ENCODE measurements at places on chromosomes 4 and X. TPM values are rescaled to one million over a fixed set of nuclear protein-coding genes. Genes with fewer than 3 reads are reported as not detected.

DNA sequence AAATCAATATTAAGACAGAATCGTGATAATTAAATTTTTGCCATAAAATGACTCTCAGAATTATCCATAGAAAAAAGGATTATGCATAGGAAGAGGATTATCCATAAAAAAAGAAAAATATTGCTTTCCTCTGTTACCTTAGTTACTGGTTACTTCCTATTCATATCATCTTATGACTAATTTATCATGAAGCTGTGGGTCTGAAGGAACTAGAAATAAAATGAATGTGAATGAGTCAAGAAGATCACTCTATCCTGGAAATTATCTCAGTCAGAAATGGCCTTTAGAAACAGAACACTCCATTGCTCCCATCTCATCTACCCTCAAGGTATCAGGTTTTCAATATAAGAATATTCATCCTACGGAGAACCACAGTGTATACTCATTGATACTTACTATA lies 19.4 kb downstream of the RPS6KA6 start:
- no peak for DNase-seq

DNA sequence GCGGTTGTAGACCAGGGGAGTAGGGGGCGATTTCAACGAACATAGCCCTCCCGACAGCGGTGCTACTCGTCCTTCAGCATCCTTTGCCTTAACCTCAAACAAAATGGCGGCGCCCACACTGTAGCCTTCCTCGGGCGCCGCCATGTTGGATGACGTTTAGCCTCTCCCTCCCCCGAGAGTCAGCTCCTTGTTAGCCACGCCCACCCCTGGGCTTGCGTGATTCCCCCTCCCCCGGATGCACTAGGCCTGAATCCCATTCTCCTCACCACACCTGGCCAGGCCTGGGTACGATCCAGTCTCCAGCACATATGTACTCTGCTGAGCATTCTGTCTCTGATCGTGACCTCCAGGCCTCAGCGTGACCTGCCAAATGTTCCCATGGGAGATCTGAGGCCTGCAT lies 49.0 kb upstream of the ZNF157 start:
- DNase-seq: peak; percentile 86

DNA sequence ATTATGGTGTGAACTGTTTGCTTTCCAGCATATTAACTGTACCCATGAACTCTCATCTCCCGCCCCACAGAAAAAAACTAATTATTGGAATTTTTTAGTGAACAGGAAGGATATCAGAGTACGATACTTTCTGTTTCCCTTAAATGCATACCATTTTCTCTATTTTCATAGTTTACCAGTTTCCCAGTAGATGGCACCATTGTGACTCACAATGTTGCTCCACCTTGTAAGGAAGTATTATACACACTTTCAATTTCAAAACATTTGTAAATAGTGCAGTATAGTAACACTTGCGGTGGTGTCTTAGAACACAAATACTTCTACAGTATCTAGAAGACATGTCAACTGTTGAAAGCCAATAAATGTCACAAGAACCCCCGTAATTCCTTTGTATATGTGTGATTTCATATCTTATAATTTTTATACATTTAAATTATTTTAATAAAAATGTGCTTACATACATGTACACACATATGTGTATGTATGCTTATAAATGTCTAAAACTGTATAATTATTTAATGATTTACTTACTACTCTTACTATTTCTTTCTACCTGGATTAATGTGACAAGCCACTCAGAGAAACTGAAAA lies 167.3 kb downstream of the SLIT2 start:
- DNase-seq: no peak

DNA sequence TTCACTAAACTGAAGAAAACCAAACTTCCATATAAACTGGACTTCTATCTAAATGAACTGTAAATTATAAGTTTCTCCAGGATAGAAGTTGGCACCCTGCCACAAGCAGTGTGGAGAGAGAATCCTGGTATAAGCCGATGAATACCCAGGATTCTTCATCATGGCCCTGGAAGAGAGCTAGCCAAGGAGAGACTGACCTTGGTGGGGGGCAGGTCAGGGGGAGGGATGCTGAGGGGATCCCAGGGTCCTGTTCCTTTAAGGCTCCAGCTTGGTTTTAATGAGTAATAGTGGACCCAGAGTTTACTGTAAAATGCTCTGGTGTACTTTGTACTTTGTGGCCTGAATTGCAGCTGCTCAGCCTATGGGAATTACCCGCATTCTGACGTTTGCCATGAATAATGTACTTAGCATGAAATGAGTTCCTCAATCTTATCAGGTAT lies 16.9 kb downstream of the RASSF6 start:
- no peak for DNase-seq

GRCh38 chr4:7686070-7686870 lies 251.5 kb upstream of the PSAPL1 start:
- no peak for DNase-seq

DNA sequence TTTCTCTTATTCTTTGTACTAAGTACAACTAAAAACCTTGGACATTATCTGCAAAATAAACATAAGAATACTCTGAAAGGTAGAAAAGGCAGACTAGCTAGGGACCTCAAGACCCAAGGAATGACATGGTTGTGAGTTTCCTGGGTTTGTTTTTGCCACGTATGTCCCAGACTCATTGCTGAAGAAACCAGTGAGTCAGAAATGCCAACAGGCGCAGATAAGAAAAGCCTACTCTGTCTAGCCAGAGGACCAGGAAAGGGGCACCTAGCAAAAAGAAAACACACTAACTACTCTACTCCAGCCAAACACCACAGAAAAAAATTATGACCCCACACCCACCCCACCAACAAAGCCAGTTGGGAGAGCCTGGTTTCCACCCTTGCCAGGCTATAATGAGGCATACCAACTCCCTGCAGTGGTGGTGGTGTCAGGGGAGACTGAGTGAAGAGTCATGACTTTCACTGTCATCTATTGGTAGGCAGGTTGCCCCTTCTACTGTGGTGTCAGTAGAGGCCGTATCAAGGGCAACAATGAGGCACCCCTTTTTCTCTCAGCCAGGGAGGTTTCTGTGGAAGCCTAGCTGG lies 10.9 kb downstream of the MTMR1 start:
- DNase-seq: no peak

DNA sequence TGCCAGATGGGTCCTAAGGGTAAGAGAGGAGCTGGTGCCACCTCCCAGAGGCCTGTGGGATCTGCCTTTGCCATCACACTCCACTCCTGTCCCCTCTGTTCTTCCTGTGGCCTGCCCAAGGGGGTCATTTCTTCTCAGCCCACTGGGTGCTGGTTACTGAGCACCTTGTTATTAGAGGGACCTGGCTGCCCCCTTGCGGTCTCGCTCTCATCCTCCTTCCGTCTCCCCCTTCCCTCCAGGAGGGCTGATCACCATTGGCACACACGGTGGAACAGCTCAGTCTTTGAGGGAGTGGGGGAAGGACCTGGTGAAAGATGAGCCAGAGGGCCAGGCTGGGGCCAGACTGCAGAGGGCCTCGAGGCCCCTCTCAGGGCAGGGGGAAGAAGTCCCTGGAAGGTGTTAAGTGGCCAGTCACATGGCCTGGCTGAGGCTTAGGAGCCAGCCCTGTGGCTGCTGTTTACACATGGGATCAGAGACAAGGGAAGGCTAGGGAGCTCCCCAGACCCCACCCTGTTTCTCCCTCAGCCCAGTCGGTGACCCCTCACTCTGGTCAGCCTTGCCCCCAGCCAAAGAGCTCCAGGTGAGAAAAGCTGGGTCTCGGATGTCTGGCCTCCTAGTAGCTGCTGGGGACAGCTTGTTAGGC lies 68.1 kb downstream of the MTMR1 start:
- no peak for DNase-seq

DNA sequence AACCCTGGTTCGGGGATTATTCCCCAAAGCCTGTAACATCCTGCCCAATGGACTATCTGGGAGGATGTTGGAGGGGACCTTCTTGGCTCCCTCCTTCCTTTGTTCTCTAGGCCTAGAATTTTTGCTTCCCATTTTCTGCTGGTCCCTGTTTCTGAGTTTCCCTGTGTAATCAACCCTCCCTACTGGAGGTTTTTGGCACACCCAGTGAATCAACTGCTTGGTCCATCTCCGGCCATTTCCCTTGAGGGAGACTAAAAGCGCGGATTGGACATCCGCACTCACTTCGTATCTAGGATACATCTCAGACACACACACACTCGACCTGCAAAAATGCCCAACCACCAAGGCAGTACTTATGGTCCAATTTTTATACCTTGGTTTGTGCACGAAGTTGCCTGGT lies 108.2 kb upstream of the MAGEE2 start:
- DNase-seq: no peak

DNA sequence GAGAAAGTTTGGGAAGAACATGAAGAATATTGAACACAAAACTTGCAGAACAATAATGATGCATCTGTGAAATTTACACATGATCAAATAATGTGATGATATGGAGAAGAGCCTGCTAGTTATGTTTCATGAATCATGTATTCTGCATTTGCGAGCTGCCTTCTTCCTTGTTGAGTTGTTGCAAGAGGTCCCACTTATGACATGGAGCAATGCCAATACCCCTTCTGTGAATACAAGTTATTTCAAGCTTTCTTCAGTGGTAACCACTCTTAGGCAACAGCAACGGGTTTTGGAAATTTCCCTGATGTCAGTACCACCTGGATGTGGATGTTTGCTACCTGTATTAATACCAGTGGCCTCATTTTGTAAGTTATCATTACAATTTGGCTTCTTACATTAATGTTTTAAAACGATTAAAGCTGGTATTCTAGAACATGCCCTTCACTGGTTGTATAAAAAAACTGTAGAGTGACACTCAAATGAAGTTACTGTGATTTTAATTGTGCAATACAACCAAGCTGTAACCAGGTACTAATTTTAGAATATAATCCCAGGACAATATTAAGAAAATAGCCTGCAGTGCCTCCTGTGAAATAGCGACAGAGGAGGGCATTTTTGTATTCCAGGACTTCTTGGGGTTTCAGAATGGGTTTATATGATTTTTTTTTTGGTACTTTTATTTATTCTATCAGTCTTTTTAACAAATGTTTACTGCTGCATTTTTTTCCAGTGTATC lies 25.3 kb downstream of the IQCM start:
- DNase-seq: no peak

DNA sequence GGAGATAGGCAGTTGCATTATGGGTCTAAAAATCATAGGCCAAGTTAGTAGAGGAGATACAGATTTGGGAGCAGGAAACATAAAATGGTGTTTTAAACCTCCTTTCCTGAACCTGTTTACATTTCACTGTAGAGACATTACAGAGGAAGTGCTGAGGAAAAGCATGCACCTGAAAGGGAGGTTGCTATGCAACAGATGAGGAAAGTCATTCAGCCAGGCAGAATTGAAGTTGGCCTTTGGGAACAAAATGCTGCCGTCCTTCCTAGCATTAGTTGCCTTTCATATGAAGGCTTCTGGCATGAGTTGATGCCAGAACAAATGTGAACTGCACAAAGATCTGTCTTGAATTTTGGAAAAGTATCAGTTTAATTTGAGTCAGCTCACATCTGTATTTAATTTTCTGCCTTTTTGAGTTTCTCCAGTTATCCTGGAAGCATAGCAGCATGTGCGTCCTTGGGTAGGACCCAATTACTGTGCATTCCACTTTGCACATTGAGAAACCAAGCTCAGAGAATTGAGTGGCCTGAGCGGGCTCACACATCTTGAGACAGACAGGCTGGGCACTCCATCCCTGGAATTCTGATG lies 38.2 kb downstream of the MAGED1 start:
- peak; percentile 14 for DNase-seq

DNA sequence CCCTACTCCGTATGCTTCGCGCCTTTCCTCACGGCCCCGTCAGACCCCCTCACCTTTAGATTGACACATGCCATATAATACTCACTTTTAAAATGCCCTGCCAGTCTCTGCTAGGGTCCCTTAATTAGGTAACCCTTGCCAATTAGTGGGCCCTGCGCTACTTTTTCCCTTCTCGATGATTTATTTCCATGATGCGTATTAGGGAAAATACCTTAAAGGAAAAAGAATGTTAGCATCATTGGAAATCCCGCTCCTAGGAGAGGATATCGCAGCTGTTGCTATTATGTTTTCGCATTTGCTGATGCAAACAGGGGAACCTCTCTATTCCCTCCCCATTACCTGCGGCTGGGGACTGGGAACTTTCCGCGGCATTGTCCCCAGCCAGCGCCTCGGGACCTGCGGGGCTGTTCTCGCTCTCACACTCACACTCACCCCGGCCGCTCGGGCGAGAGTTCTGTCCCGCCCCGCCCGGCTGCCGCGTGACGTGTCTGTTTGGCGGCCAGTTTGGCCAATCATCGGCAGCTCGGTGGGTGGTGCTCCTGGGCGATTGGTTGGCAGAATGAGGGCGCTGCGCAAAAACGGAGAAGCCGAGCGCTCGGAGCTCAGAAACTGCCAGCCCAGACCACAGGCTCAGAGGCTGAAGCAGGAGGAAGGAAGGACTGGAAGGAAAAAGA lies at the start of gene PCDH10:
Gene PCDH10 (plus strand): TSS at position 605 of the 674 bp plus-strand sequence. CDS start 847 bp downstream, outside the sequence.
- DNase-seq: peak; percentile 93

DNA sequence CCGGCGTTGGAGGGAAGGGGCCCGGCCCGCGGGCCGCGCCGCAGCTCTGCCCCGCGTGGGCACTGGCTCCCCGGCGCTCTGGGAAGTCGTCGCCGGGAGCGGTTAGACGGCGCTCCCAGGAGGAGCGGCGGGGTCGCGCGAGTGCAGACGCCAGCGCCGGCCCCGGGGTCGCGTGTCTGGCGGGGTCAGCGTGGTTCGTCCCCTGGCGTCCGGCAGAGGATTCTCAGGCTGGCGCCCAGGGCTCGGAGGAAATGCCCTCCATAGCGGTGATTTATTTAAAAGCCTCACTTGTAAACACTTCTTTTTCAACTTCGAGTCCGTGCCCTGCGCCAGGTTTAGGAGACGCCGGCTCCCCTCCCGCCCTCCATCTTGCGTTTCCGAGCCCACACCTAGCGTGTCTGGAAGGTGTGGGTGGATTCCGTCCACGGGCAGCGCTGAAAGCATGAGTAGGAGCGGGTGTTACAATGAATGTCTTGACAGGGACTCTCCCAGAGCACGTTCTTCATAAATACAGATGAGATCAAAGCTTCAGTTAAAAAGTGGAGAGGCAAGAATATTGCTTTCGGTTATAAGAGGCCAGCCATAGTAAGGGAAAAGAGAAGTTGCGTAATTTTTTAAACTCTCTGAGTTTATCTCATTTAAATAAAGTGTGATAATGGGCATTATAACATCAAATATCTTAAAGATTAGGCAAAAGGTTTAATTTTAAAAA lies 692 bp downstream of the FAM241A start:
- DNase-seq: peak; percentile 70

DNA sequence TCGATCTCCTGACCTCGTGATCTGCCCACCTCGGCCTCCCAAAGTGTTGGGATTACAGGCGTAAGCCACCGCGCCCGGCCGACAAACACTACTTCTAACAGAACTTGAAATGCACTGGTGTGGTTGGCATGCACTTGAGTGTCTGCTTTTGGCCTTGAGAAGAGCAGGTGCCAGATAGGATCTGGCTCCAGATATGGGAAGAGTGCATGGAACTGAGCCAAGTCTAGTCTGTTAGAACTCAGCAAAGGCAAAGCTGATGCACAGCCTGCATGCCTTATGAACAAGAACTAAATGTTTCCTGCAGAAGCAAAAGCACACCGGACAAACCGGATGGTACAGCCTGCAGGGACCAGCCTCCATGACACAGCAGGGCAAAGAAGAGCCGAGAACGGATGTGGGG lies 35.1 kb upstream of the TBL1X start:
- no peak for DNase-seq

TRMT2B gene
- 17.0 TPM for total RNA-seq

CLNK gene
- total RNA-seq: not detected

DCAF12L2 gene
- 64.9 TPM for total RNA-seq
